ENCODE measurements at places on chromosomes 4 and X.
A peak's percentile ranks its signal among the peaks of the same experiment; 100 is the strongest.

- no peak for DNase-seq
Observed at GRCh38 chr4:38815885-38816782, 11.5 kb upstream of the TLR1 start.

GRCh38 chrX:1359477-1359873, 22.9 kb downstream of the IL3RA start:
- no peak for DNase-seq

- no peak for DNase-seq
Observed at GRCh38 chrX:57044245-57044644, 48.9 kb upstream of the SPIN3 start.

- no peak for DNase-seq
Observed at GRCh38 chr4:139843641-139844040, 178.0 kb downstream of the MGST2 start.

GRCh38 chr4:132063829-132064228, 1085.3 kb upstream of the PCDH10 start:
- DNase-seq, result no peak

DNA sequence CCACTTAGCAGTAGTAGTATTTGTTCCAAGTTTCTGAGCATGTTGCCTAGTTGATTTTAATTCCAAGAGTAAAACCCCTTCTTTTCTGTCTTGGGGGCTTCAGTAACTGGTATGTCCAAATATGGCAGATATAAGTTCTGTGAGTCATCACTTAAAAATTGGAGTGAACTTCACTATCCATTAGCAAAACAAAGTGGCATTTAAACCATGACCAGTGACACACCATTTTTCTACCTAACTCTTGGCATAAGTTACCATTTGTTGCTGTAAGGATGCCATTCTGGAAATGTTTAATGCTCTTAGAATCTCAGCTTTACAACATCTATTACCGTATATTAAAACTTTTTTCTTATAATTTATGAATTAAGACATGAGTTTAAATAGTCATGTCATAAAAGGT, 102.0 kb downstream of the CBR4 start:
- DNase-seq, result peak; percentile 28

GRCh38 chr4:74105656-74106280, 6.8 kb upstream of the CXCL2 start:
- DNase-seq, result no peak

GRCh38 chr4:137676357-137676998, 144.2 kb upstream of the PCDH18 start:
- DNase-seq, result no peak

DNA sequence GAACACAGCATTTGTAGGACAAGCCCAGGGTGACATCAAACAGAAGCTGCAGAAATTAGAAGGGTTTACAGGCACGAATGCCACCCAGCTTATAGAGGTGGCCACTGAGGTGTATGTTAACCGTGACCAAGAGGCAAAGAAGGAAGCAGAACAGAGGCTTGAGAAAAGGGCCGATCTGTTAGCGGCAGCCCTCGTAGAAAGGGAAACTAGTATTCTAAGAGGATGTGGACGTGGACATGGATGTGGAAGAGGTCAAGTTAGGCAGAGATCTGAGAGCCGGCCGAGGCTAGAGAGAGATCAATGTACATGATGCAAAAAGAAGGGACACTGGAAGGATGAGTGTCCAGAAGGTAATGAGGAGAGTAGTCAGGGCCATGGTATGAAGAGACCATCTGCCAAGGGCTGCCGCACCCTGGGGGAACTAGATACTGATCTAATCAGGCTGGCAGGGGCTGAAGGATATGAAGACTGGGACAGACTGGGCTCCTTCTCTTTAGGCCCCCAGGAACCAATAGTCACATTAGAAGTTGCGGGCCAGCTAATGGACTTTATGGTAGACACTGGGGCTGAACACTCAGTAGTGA, 27.5 kb downstream of the LIAS start:
- DNase-seq, result no peak

GRCh38 chrX:32804034-32804433, 407.3 kb downstream of the DMD start:
- DNase-seq, result no peak

- no peak for DNase-seq
Observed at GRCh38 chrX:5015451-5015850, 1213.2 kb downstream of the NLGN4X start.

GRCh38 chrX:31319586-31319985, 247.7 kb upstream of the FTHL17 start:
- no peak for DNase-seq

DNA sequence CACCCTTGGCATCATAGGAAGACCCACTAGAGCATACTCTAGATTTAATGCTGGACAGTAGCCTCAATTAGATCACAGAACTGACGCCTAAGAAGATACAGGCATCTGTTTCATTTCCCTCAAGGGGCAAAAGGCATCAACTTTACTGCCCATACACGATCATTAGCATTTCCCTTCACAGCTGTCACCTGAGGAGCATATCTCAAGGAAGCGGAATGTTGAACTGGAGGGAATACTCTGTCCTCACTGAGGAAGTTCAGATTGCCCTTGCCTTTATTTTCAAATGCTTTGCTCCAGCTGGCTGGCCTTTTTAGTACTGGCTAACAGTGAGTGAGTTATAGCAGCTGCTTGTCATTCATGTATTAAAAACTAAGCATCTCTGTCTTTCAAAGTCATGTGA, 508.4 kb upstream of the GALNT7 start:
- DNase-seq, result no peak

DNA sequence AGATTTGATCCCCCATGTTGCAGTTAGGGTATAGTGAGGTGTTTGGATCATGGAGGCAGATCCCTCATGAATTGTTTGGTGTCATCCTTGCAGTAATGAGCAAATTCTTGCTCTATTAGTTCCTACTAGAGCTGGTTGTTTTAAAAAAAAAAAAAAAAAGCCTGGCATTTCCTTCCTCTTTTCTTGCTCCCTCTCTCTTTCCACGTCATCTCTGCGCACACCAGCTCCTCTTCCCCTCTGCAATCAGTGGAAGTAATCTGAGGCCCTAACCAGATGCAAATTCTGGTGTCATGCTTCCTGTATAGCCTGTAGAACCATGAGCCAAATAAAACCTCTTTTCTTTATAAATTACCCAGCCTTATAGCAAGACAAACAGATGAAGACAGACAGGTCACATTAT, 24.5 kb downstream of the WDR17 start:
- no peak for DNase-seq

GRCh38 chr4:13413729-13414437, 70.3 kb downstream of the RAB28 start:
- no peak for DNase-seq

GRCh38 chrX:101223226-101223625, 3.6 kb downstream of the DRP2 start:
- no peak for DNase-seq

DNA sequence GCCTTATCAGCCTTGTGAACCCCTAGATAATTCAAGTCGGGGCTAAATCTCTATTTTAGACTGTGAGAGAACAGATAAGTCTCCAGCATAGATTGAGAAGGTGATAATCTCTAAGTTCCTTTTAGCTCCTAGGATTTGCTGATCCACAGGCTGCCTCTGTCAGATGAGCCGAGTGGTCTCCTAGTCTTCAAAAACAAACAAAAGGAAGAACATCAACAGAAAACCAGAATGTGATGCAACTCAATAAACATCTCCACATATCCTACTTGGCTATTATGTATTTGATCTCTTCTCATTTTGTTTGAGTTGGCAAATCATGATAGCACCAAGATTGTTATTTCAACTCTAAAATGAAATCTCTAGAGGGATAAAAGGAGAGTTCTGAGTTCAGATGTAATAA, 88.4 kb upstream of the SLC7A11 start:
- DNase-seq, result no peak

GRCh38 chr4:84870398-84871163, 95.9 kb downstream of the WDFY3 start:
- DNase-seq, result peak; percentile 55

Measured in fibroblast of skin of left quadriceps (primary cell).